ENCODE measurements at places on chromosomes 16 and 17. TPM values are rescaled to one million over a fixed set of nuclear protein-coding genes. Genes with fewer than 3 reads are reported as not detected.

The INCA1 gene
- 0.53 TPM for total RNA-seq

The KCNJ12 gene
- total RNA-seq: not detected

The SLC13A2 gene
- total RNA-seq: not detected

The TBC1D3E gene
- not detected for total RNA-seq

GRCh38 chr16:19901164-19901563 is 16.5 kb upstream of the GPRC5B start:
- DNase-seq: no peak

- peak; percentile 41 for DNase-seq
Measured at GRCh38 chr16:82653550-82654511, 27.1 kb downstream of the CDH13 start.

DNA sequence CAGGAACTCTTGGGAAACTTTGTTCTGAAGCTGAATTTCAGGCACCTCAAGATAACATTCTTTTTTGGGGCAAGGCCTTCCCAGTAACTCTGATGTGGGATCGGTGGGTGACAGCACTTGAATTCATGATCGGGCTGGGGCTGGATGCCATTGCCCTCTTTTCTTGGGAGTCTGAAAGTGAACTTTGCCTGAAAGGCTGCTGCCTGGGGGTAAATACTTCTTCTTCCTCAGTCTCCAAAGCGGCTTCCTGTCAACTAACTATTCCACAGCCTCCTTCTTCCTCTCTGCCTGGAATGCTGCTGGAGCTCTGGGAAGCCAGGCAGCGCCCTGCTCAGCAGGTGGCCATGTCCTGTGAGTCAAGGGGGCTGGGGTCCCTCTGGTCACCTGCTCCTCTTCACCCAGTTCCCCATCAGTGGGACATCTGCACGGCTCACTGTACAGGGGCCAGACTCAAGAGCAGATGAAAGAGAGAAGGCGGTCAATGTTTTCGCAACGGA is 79.5 kb downstream of the WIPI1 start:
- no peak for DNase-seq

DNA sequence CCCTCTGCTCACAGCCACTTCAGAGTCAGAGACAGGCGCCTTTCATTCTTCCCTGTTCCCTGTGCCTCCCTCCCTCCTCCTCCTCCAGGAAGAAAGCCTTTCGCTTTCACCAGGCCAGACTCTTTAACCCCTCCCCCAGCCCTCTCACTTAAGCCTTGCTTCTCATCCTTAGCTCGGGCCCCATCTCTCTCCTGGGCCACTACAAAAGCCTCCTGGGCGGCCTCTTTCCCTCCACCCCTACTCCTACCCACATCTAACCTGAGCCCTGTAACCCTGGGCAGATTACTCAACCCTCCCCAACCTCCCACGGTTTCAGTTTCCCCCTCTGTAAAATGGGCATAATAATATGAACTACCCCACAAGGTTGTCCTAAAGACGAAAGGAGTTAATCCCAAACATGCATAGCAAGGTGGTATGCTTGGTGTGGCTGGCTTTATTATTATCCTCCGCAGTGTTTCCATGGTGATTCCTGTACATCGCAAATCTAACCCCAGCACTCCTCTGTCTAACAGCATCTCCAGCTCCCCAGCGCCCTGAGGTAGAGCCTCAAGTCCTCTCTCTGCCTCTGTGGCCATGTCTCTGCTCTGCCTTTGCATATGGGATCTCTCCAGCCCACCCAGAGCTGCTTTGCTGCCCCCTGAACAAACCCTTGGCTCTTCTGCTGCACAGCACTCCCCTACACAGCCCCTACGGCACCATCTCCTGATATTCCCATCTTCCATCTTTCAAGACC is 17.7 kb downstream of the PIMREG start:
- no peak for DNase-seq

- no peak for DNase-seq
Measured at GRCh38 chr16:89598199-89598598, 15.2 kb upstream of the DPEP1 start.

- DNase-seq: no peak
Measured at GRCh38 chr16:6828690-6829089, 504.0 kb upstream of the RBFOX1 start.

DNA sequence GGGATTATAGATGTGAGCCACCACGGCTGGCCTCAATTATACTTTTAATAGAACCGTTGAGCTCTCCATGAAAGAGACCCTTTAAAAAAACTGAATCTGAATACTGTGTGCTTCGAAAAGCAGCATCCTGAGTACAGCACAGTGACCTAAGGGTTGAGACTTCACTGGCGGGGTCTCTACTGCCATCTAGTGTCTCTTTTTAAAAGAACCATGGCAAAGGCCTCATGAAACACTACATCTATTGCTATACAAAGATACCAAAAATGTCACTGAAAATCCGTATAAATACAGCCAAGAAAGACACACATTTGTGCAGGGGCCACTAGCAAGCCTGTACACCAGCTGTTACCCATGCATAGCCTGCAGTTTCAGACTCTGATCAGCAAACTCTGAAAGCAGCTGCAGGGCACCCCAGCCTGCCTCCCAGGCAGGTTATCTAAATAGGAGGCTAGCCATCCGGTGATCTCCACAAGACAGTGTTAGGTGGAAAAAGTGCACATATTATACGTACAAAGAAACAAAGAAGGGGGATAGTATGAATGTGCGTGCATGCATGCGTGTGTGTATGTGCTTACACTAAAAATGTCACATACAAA is 35.3 kb downstream of the NPLOC4 start:
- DNase-seq: no peak

The TBX2 gene
- total RNA-seq: not detected

The CRYBA1 gene
- total RNA-seq: not detected

- no peak for DNase-seq
Measured at GRCh38 chr16:4316108-4316863, 419 bp downstream of the GLIS2 start.

- DNase-seq: no peak
Measured at GRCh38 chr16:14252860-14253259, 181.7 kb downstream of the MRTFB start.

DNA sequence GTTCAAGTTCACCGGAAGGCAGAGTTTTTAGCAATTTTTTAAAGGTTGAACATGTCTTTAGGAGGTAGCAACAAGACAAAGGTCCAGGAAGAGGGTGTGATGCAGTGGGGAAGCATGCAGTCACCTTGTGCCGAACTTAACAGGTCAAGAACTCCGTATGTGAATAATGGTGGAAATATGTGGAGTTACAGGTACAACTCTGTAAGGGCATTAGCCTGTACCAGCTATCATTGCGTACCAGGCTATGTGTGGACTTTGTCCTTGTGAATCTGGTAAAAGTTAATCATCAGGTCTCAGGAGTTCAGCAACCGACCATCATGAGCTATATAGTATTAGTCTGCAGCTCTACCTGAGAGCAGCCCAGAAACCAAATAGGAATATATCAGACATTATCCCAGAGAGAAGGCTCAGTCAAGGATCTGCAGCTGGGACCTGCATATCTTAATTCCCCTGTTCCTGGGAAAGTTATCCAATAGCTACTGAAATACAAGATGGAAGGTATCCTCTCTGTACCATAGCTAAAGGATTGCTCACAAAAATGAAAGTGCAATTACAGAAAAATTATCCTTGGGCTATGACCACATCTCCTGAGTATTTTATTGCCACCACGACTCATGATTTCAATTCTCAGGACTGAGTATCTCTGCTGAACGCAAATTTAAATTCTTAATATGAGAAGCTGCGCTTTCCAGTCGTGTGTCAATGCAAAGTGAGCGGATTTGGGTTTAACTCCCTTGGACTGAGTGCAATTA is 469.3 kb downstream of the CDH13 start:
- DNase-seq: no peak

DNA sequence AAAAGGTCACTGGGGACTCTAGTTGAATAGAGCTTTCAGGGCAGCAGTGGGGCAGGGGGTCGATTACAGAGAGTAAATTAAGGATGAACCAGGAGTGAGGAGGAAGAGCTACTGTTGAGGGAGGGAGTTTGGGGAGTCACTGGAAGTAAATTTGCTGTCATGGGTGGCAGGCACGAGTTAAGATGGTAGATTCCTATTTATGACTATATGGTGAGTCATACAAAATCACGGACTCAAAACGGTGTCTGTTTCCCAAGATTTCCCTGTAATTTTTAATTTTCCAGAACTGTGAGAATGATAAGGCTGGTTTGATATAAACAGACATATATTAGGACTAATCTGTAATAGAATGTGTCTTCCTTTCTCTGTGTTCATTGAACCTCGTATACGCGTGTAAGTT is 287.6 kb upstream of the GOT2 start:
- DNase-seq: no peak

DNA sequence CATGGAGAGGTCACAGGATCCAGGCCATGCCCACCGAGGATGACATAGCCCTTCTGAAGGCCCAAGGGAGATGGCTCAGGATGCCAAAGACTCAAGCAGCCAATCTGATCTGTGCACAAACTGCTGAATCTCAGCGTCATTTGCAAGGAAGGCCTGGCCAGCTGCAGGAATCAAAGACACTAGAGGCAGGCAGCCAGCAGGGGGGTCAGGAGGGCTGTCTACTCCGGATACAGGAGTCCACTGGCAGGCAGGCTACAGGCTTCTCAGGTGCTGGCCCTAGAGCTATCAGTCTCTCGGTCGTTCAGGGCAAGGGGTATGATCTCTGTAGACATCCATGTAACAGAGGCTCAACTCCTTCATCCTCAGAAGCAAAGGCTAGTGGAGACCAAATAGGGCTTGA is 1735.3 kb downstream of the TP53TG3F start:
- DNase-seq: no peak

The SULT1A3 gene
- total RNA-seq: 31.9 TPM

DNA sequence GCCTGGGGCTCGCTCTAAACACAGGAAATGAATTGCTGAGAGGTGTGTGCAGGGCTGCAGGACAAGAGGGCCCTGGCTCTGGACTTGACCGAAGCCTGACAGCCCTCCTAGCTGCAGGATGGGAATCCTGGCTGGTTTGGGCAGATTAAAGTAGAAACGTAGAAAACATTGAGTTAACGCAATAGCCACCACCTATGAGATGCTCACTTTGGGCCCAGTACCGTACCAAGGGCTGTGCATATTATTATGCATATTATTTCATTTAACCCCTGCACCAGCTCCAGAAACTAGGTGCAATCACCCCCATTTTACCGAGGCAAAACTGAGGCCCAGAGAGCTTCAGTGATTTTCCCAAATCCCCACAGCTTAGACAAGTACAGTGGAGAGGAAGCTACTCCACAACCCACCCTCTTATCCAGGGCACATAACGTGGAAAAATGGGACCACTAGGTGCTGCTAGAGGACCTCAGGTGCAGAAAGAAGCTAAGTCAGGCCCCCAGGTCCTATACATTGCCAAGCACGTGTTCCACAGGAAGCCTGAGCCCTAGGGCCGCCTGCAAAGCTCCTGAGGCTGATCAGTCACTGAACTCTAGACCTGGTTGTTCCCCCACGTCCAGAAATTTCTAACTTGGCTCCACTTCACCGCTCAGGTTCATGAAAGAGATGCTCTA is 79.2 kb downstream of the MYH11 start:
- DNase-seq: no peak

The HSDL1 gene
- total RNA-seq: 11.8 TPM

The LPCAT2 gene
- total RNA-seq: 0.30 TPM

- no peak for DNase-seq
Measured at GRCh38 chr17:83125515-83126274, 46.3 kb downstream of the METRNL start.

DNA sequence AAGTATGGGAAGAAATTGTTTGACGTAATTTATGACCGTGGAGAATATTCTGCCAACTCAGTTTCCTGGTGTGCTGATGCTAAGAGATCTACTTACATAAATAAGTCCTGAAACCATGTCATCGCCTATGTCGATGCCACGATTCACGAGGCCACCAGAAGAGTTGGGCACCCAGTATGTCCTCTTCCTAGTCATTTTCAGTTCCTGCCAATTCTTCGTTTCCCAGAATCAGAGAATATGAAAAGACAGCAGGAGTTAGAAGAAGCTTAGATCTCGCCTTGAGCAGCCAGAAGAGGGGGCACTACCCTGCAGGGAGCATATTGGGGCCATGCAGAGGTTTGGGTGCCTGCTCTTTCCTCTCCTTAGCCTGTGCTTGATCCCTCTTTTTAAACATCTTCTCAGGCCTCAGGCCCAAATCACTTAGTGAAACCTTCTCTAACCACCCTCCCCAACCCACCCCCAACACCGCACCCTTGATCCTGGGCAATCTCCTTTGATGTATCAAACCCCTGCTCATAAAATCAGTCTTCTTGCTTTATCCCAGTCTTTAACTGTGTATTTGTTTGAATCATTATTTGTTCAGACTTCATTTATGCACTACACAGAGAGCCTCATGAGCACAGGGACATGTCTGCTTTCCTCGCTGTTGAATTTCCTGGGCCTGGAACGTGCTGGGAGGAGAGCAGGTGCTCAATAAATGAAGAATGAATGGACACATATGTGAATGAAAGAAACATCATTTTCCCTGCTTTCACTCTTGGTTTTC is 12.2 kb upstream of the LONP2 start:
- DNase-seq: no peak

GRCh38 chr16:54098247-54098646 is 188.3 kb downstream of the IRX3 start:
- DNase-seq: no peak

The SNTB2 gene
- total RNA-seq: 12.7 TPM

DNA sequence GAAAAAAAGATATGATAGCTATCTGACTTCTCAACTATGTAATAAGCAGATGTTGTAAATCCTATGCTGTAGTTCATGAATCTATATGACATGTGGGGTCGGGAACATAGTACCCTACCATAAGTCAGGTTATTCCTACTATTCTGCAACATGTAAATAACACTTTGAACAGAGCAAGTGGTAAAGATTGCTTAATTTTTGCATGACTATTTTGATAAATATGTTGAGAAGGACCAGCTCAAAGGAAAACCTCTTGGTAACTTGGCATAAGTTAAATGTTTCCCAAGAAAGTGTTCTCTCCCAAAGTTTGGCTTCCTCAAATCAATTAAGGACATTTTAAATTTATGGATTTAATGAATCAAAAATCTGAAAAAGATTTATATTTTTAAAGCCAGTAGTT is 62.1 kb downstream of the ABHD15 start:
- no peak for DNase-seq

GRCh38 chr16:66265556-66266141 is 100.8 kb upstream of the CDH5 start:
- DNase-seq: no peak

The KRT40 gene
- not detected for total RNA-seq

DNA sequence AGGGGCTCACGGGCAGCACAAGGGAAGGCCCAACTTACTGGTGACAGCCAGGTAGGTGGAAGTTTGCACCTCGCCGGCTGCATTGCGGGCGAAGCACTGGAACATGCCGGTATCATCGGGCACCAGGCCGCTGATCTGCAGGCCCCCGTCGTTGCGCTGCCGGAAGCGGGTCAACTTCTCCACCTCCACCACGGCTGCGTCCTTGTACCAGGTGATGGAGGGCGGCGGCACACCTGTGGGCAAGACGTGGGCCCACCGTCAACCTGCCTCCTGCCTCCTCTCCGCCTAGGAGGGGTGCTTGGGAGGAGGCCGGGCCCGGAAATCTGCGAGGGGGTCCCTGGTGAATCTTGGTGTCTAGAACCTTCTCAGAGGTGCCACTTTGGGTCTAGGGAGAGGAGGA is 123.6 kb upstream of the CDC42EP4 start:
- DNase-seq: no peak

DNA sequence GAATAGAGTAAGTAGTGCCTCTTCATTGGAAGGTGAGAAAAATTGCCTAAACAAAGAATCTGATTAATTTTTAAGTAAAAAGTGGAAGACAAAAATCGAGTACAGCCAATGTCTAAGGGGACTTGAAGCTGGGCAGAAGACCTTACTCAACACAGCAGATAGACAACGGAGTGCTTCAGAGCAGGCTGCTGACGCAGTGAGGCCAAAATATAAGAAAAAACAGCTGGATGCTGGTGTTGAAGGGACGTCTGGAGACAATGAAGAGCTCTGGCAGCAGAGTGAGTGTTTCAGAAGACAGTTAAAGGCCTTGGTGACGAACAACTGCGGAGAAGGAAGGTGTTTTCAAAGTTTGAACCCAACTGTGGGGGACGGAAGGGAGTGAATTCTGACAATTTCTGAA is 169.8 kb downstream of the MRTFB start:
- no peak for DNase-seq

Measured in activated naive CD4-positive, alpha-beta T cell treated with anti-CD3 and anti-CD28 coated beads, Interleukin-2, amount 50 U/mL, for 72 hours (primary cell).